ENCODE measurements at places on chromosomes 6 and 20.

DNA sequence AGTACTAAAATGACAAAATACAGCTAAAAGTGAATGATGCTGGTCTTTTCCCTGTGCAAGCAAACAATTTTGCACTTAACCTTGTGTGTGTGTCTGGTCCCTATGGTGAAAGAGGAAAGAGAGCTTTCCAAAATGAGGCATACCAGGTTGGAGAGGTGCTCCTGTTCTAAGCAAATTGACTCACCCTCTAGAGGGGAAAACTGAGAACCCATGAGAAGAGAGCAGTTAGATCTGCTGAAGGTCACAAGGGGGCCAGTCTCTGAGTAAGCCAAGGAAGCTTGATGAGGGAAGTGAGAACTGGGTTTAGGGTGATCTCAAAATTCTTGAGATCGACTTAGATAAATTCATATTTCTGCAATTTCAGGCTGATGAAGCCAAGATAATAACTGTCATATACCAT lies 157.5 kb upstream of the TBX18 start:
- no peak for DNase-seq

DNA sequence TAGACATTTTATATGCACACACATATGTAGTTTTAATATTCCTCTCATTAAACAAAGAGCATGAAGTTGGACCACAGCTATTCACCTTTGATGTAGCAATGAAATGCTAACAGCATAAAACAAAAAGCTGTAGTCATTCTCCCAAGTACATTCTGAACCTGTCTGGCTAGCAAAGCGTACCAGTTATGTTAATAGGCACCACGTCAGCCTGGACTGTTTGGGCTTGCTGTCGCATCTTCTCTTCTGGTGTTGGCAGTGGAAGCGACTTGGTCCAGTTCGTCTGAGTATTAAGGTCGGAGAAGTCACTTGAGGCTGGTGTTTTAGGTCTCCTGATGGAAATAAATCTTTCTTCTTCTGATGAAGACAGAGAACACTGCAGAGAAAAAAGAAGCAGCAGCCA lies 42.8 kb downstream of the HEBP2 start:
- no peak for DNase-seq

GRCh38 chr6:164095056-164095455 lies 680.5 kb downstream of the QKI start:
- no peak for DNase-seq

- DNase-seq = no peak
Observed at GRCh38 chr20:33563788-33564187, 73.9 kb downstream of the CBFA2T2 start.

GRCh38 chr6:99905209-99906106 lies 88.6 kb downstream of the MCHR2 start:
- DNase-seq = peak; percentile 79

- DNase-seq = no peak
Observed at GRCh38 chr6:2986722-2987221, 12.9 kb upstream of the NQO2 start.

All from RKO (cell line).